ENCODE measurements at places on chromosomes 3 and 15.

DNA sequence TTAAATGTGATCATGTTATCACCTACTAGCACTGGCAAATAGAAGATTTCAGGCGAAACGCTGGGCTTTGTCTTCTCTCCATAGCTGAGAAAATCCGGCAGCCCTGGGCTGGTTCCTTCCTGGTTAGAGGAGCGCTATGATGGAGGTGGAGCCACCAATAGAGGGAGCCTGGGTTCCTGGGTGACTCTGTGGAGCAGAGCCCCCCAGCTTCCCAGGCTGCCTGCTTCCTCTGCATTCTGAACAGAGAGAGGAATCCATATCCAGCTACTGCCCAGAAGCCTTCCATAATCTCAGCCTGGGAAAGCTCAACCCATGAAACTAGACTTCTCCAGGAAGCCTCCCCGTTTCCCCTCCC, 32.6 kb upstream of the IQSEC1 start:
- DNase-seq = no peak

- no peak for DNase-seq
Measured at GRCh38 chr3:67894510-67894909, 240.1 kb upstream of the SUCLG2 start.

GRCh38 chr3:66378256-66378655, 122.6 kb downstream of the LRIG1 start:
- no peak for DNase-seq

GRCh38 chr3:13027154-13027553, 46.1 kb downstream of the IQSEC1 start:
- no peak for DNase-seq

DNA sequence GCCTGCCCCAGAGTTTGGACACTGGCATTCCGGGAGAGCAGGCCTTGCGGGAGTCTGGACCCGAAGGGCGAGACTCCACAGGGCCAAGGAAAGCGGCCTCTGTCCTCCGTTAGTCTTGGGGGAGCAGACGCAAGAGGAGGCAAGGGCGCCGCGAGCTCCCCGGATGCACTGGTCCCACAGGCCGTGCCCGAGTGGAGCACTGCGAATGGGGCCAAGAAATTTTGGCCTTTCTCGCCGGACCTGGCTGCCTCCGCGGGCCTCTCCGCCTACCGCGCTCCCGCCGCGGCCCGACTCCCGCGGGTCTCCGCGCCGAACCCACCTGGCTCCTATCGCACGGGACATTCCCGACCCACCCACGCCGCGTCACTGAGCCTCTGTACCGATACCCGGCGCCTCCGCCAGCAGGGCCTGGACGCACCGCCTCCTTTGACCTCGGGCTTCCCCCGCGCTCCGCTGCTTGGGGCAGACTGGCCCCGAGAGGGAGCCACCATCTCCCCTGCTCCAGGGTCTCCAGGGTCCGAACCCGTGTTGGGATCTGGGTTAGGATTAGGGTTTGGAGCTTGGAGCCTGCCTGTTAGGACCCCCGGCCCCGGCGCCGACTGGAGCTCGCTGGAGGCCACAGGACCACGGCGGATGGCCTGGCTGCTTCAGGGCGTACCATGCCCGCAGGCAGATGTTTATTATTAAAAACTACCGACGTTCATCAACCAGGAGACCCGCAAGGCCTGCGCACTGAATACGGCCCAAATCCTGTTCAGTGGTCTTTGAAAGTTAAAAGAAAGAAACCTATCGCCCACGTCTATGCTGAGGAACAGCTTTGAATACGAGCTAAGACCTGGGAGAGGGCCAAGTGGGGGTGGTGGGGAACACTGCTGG, 11.7 kb downstream of the SHOX2 start:
- no peak for DNase-seq

DNA sequence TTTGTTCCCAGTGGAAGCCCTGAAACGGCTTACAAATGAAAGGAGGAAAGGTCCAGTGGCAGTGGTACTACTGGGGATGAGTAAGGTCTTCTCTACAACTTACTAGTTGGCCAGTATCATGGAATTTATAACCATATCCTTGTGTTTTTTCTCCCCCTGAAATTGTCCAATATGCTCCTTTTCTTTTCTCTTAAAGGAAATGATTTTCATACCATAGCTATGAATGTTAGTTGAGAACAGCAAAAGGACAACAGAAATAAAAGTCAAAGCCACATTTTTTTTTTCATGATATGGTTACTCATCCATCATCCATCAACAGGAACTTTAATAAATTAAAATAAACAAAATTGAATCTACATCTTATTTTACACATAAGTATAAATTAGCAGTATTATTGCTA, 450.4 kb downstream of the MFSD1 start:
- no peak for DNase-seq

GRCh38 chr3:81497572-81498251, 263.7 kb downstream of the GBE1 start:
- no peak for DNase-seq

DNA sequence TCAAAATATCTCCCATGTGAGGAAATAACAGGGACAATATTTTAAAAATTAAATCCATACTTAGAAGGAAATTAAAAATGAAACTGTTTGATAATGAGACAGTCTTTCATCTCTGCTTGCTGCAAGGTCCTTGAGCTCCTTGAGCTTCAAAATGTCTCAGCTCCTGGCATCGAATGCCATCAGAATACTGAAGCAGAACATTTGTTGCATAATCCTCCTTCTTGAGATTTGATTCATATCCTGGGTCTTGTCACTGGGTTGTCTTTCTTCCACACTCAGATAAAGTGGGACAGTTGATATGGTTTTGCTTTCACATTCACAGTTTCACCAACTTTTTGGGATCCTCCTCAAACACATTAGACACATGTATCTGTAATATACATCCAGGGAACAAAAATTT, 27.8 kb downstream of the COL8A1 start:
- DNase-seq = no peak

- DNase-seq = no peak
Measured at GRCh38 chr15:70632491-70633102, 130.8 kb downstream of the UACA start.

DNA sequence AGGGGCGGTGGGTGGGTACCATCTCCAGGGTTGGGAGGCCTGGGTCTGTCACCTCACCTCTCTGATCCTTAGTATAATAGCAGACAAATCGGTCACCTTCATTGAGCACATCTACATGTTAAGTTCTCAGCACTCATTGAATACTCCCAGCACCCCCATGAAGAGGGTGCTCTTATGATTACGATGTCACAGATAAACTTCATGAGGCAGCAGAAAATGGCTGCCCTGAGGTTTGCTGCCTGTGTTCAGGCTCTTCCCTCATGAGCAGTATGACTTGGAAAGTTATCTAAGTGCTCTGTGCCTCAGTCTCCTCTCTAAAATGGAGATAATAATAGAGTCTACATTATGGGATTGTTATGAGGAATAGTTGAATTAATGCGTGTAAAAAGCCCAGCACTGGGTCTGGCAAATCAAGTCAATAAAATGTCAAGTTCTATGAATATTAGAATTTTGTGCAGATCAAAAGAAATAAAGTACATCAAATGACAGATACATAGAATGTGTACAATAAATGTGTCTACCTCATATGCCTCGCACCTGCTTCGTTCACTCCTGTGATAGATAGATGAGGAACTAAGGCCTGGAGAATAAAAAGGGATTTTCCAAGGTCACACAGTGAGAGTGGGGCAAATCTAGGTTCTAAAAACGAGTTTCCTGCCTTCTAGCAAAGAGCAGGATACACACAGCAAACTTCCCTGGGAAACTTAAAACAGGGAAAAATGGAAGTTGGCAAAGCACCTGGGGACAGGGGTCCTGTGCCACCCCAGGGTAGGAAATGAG, 142.2 kb upstream of the MRPS22 start:
- no peak for DNase-seq

DNA sequence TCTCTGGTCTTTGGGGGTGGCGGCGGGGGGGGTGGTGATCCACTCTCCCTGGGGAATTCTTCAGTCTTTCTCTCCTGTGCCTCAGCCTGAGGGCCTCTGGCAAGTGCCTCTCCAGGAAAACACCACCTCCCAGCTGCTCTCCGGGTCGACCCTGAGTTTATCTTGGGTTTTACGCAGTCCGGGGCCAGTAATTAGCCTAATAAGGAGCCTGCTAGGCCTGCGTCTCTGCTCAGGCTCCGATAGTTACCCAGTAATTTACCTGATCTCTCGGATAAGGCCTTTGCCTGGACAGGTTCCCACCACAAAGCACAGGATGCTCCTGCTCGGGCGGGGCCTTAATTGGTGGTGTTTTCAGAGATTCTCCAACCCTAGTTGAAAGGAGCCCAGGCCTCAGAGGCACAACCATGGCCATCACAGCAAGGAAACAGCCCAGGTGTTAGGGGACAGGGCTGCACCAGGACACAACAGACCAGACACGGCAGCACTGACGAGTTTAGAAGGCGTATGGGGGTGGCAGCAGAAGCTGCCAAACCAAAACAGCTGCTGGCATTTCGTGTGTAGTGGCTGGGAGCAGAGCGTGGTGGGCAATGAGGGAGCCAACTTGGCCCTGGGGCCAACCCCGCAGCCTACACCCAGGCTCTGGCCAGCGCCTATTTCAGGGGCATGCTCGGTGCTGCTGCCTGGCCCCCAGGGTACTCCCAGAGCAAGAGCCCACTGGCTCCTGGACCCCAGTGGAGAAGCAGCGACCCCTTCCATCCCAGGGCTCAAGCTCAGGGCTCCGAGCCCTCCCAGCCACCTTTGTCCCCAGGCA, 71.4 kb downstream of the KLF13 start:
- DNase-seq = no peak

GRCh38 chr15:31197497-31198414, 96.2 kb upstream of the TRPM1 start:
- DNase-seq = no peak

DNA sequence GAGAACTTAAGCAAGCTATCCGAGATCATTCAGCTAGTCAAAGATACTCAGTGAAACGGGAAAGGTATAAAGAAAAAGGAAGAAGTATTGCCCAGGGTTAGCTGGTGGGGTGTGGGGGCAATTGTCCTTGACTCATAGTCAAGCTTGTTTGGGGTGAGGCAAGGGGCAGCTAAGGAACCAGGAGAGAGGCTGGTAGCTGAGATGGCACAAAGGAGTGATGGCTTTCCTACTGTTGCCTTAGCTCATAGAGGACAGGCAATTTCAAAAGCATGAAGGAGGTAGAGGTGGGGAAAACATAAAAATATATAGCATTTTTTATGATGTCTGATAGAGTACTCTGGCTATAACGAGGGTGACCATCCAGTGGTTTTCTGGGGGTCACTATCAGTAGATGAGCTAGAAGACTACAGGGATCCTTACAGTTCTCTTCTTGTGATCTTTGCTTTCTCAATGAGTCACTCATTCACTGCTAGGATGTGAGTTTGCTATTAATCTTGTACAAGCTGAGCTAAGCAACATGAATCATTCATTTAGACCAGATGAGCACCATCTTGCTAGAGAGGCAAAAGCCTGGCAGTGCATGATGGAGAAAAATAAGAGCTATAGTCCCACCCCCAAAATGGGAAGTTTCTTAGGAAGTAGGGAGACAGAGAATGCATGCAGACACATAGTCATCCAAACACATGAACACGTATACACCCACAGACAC, 207.1 kb upstream of the PFN2 start:
- no peak for DNase-seq

DNA sequence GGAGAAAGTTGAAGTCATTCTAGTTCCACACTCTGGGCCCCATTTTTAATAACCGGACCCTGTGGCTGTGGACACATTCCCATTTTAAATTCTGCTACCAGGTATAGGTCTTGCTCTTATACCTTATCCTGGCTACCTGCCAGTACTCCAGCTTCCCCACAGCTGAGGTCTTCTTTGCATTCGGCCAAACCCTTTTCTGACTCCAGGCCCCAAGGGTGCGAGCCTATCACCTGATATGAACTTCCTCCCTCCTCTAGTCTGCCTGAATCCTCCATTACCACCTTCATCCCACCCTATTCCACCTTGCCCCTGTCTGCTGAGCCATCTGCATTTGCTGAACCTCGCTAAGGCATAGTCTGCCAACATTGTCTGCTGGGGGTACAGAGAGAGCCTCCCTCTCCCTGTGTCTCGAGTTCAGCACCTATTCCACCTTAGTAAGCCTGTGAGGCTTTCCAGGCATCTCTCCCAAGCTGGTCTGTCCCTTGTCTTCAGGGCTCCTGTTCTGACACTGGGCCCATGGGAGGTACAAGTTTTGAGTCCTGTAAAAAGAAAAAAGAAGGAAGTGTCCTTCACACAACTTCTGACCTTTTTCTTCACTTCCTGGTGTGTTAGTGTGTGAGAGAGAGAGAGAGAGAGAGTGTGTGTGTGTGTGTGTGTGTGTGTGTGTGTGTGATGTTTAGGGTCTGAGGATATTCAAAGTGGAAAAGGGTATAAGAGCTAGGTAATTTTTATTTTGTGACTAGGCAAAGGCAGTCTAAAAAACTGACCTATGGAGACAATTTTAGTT, 27.0 kb downstream of the PDE8A start:
- no peak for DNase-seq

GRCh38 chr3:98136631-98137030, 6.1 kb downstream of the OR5H1 start:
- no peak for DNase-seq

DNA sequence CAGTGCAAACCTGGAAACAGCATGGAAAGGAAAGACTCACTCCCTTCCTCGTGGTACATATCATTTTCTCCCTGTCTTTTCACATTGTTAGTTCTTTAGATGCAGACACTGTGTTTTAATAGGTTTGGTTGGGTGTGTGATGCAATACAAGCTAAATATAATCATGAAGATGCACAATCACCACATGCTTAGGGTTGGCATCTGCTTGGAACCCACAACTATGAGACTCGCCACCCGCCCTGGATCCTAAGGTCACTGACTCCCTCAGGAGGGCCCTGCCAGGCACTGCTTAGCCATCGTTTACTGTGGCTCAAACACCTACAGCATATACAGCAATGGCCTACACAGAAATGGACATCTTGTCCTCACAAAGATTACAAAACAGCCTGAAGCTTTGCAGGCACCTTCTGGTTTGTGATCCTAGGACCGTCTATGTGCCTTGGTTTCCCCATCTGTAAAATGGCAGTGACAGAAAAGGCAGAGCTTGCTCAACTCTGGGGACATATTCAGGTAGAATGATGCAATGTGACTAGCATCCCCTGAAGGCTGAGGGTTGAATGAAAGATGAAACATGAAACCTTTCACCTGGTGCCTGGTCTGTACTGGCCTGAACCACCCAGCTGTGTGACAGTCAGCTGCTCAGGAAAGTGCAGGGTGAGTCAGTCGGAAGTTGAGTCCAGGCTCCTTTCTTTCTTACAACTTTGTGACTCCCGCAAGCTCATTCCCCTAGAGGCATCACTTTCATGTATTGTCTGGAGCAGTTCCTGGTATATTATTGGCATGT, 123.6 kb upstream of the PFN2 start:
- DNase-seq = no peak

- no peak for DNase-seq
Measured at GRCh38 chr3:72969766-72970165, 26.8 kb upstream of the PPP4R2 start.

- no peak for DNase-seq
Measured at GRCh38 chr3:53113293-53114010, 16.8 kb downstream of the RFT1 start.

- no peak for DNase-seq
Measured at GRCh38 chr15:80055933-80056332, 3.5 kb upstream of the ZFAND6 start.

DNA sequence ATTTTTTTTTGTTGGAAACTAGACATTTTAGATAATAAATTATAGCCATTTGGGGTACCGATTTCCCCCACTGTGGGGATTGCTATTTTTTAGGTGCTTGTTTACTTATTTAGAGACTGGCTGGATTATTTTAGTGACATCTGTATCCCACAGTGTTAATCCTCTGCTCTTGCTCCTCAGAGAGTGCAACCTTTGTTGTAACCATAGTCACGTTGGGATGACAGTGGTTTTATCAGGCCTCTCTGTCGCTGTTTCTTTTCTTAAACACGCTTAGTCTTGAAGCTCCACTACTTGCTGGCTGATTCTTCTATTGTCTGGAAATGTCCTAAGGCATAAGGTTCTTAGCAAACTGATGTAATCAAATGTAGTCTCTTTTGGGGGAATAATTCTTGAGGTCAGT, 451.6 kb upstream of the SEMA6D start:
- no peak for DNase-seq

All from cortex of kidney (tissue), 1 donor.